ENCODE measurements at places on chromosomes 1 and 21.

- no peak for DNase-seq
Measured at GRCh38 chr1:83083589-83084224, 915.2 kb downstream of the TTLL7 start.

DNA sequence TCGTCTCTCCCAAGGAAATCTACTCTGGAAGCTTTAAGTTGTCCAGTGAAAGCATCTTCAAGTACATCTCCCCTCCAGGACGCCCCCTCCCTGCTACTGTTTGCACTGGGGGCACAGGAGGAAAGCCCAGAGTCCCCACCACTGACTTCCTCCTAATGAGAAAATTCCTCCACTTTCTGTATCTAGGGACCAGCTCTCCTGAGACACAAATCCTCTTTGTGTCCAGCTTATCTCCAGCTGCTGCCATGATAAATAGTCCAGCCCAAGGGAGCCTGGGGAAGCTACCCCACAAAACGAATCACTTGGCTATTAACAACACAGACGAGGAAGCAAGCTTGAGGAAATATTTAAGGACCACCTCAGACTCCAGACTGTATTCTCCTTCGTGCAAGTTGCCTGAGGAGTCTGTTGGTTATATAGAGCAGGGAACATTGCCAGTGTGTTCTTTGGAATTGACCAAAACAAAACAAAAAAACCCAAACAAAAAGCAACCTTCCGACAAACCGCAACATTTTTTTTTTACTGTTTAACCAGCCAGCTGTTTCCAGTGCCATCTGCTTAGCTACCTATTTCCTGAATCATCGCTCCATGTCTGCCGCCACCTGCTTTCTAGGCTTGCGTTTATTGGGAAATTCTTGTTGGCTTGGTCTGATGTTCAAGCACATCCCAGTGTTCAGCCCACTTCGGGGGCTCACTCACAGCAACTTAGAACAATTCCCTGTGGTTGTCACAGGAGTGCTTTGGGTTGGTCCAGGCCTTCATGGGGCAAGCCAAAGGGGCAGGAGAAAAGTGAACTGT, 7.7 kb downstream of the C1orf226 start:
- no peak for DNase-seq

- no peak for DNase-seq
Measured at GRCh38 chr1:198107091-198107501, 49.7 kb upstream of the NEK7 start.

DNA sequence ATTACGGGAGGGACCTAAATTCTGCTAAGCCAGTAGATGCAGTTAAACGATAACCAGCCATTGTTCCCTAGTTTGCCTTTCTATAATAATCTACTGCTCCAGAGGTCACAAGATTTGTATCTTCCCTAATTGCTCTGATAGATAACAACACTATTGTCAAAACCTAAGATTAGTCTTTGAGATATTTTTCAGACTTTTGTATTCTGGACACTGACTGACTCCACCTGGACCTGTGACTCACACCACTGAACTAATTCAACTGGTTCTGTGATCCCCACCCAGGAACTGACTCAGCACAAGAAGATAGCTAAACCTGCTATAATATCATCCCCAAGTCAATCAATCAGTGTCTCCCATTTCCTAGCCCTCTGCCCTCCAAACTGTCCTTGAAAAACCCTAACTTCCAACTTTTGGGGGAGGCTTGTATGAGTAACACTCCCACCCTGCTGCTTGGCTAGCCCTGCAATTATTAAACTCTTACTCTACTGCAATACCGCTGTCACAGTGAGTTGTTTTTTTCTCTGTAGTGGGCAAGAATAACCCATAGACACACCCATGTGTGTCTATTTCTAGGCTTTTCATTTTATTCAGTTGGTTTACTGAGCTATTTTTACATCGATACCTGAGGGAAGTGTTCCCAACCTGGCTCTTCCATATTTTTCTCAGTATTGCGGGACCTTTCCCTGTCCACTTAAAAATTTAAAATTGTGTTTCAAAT, 11.2 kb downstream of the KIFAP3 start:
- DNase-seq: no peak

DNA sequence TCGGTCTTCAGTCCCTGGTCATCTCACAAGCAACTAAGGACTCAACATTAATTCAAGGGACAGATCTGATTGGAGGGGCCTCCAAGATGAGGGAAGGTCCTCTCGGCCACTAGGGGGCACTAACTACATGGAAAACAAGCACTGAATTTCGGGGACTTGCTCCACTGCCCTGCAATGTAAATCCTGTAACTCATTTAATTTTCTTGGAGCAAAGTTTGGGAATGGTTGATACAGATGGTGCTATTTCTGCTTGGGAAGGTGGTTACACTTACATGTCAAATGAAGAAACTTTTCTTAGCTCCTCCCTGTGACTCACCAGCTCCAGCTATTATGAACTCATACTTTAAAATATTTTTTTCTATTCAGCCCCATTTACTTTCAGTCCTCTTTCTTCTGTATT, 97.4 kb upstream of the KCNJ15 start:
- DNase-seq: peak; percentile 38

DNA sequence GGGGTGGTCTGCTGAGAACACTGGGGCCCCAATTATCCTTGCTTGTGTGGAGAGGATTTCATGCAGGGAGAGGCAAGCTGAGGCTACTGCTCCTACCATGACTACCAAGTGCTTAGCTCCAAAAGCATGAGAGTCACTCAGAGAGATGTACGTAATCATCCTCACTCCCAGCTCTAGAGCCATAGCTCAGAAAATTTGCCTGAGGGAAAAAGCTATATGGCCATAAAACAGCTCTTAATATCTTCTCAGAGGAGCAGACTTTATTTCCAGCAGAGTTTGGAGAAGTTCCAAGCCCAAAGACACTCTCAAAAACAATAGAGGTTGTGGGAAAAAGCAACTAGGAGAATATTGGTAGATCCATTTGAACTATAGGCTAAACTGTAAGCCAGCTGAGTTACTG, 106.4 kb upstream of the PBX1 start:
- DNase-seq: no peak

- no peak for DNase-seq
Measured at GRCh38 chr1:47184822-47185677, 4.8 kb downstream of the PDZK1IP1 start.

GRCh38 chr1:145795257-145795881, 28.5 kb downstream of the RNF115 start:
- no peak for DNase-seq

DNA sequence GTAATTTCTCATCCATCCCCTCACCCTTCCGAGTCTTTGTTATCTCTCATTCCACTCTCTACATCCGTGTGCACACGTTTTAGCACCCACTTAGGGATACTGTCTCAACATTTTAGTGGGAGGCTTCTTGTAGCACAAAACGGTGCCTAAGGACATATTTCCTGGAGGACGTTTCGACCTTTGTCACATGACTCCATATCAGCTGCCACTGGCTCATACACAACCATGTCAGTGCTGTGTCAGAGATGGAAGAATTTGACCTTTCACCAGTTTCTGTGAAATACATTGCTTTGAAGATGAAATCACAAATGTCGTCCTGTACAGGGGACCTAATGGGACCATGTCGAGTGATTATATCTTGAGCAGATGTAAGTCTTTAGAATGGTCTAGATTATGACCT, 15.6 kb downstream of the B3GALT5 start:
- no peak for DNase-seq

DNA sequence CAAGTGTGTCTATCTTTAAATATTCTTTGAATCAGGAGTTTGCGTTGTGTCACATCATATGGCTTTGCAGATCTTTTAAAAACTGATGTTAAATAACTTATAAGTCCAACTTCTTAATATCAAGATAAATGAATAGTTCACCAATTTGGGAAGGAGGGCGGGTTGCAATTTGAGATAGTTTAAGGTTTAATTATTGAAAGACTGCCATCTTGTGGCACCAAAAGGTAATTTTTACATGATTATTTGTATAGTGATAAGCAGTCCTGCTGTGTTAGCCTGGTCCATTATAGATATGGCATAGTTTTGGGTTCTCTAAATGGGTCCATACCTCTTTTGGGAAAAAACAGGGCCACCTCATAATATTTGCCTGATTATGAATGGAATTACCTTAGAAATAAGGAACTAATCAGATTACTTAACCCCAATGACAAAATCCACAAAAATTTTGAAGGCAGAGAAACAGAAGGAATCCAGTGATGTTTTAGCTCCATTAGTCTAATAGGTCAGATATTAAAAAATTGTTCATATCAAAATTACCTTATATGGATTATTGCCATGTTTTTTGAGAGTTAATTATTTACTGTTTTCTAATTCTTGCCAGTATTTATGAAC, 64.3 kb downstream of the PRKAA2 start:
- peak; percentile 33 for DNase-seq

- no peak for DNase-seq
Measured at GRCh38 chr1:111818081-111818480, 62.4 kb downstream of the DDX20 start.

DNA sequence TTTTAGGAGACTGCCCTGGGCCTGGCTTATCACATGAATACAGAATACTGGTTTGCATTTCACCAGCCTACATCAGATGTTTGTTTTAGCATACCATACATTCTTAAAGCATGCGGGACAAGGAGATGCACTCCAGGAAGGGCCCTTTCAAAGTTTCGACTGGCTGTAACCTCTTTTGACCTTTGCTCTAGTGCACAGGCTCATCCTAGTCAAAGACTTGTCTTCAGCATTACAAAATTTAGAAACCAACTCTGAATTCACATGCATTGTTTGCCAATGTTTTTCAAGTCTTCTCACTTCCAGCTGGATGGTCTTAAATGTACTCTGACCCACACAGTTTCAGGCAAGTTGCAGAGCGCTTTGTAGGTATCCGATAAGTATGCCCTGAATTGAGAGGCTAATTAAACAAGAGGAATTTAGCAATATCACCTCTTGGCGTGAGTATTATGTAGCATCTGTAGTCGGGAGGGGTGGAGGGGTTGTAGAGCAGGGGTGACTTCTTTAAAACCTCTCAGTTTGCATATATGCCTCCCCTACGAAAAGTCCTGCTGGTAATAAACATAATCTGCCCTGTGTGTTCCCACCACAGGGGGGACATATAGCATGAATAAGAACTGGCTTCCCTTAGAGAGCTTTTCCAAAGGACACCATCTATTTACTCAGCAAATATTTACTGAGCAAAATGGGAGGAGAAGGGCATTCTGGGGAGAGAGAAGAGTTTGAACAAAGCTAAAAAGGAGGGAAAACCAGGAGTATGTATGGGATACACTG, 24.4 kb upstream of the AHCYL1 start:
- DNase-seq: no peak

- DNase-seq: no peak
Measured at GRCh38 chr1:9892563-9893528, 17.2 kb downstream of the CTNNBIP1 start.

DNA sequence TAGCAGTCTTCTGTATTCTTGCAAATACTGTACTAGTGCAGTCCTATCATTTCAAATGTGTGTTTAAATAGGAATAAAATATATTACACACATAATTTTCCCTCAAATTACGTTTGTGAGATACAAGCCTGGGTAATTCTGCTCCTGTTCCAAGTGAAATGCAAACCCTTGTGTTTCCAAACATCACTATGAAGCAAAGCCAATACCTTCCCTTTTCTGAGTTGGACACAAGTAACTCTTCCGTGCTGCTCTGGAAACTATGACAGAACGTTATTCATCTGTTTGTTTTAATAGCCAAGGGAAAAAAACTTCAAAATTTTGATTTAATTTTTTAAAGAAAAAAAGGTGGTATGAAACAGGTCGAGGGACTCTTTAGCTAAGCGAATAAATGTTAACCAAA, 73.7 kb upstream of the UBE2U start:
- DNase-seq: no peak

DNA sequence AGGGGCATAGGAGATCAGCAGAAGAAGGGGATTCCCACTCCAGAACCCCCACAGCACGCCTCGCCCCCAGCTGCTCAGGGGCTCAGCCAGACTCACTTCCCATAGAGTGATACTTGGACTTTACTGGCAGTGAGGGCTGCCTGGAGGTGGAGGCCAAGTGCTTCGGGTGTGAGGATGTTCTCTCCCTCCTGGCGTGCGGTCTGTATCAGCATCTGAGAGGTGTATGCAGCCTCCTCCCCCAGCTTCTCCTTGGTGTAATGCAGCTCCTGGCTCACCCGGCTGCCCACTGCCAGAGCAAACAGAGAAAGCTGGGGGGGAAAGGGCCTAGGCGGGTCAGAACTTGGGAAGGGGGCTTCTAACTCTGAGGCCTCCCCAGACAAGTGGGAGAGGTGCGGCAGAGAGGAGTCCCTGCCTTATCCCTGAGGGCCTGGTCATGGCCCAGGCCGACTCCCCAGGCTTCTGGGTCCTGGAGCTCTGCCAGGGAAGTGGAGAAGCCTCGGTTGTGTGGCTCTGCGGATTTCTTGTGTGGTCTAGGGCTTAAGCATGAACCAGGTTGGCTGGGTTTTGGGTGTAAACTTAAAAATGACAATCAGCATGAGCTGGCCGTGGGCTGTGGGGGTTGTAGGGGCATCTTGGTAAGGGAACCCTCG, 10.9 kb downstream of the PTCH2 start:
- no peak for DNase-seq

GRCh38 chr21:38244885-38245869, 11.6 kb upstream of the KCNJ15 start:
- DNase-seq: peak; percentile 52

GRCh38 chr1:201276891-201277290, 6.4 kb upstream of the PKP1 start:
- DNase-seq: no peak

DNA sequence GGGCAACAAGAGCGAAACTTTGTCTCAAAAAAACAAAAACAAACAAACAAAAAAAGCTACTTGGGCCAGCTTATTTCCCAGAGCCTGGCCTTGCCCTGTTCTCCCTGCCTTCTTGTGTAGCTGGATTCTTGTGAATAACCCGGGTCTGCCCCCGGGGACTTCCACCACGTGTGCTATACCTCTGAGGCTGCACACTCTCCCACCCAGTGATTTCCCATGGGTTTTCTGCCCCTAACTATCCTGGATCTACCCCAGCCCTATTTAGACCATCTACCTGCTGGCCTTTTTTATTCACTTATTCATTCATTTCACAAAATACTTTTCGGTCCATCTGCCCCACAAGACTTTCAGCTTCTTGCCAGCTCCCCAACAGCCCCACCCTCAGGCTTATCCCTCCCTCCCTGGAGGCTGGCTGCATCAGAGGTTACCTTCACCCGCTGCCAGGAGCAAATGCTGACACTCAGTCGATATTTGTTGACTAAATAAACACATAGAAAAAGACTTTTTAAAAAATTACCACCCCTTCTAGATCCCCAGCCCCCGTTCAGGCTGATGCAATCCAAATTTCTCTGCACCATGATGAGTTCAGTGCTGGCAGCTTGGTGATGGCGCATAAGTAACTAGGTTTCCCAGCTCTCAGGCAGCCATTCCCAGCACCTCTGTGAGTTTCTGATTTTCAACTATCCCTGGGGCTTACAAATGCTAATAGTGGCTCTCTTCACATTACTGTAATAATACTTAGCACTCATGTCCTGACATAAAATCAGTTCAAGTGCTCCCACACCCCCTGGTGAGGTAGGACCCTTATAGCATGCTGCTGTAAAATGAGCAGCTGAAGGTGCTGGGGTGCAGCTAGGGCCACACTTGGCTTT, 30.7 kb upstream of the TARBP1 start:
- DNase-seq: no peak
